ENCODE measurements at places on chromosomes 11 and 22. TPM values are rescaled to one million over a fixed set of nuclear protein-coding genes. Genes with fewer than 3 reads are reported as not detected.

- no peak for DNase-seq
Measured at GRCh38 chr22:17132112-17132511, 11.0 kb upstream of the TMEM121B start.

GRCh38 chr11:19735157-19735908 is 22.7 kb downstream of the NAV2 start:
- DNase-seq, result no peak

Gene PRR33
- not detected for total RNA-seq

DNA sequence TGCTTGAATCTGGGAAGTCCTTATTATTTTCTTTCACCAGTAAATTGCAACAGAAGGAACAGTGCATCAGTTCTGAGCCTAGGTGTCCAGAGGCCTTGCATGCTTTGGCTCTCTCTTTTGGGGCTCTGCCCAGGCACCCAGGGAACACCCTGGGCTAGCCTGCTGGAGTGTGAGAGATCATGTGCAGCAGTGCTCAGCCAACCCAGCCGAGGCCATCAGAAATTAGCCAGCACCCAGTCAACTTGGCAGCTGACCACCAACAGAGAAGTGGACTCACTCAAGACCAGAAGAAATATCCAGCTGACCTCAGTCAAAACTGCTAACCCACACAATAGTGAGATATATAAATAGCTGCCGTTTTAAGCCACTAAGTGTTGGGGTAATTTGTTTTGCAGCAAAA is 11.2 kb upstream of the P4HA3 start:
- no peak for DNase-seq

Gene SYT13
- total RNA-seq, result not detected

Gene KMT5B
- 19.0 TPM for total RNA-seq

GRCh38 chr11:20022363-20023081 is 137.8 kb downstream of the DBX1 start:
- peak; percentile 53 for DNase-seq

GRCh38 chr11:126384449-126385070 is 29.1 kb downstream of the ST3GAL4 start:
- DNase-seq, result no peak

- peak; percentile 23 for DNase-seq
Measured at GRCh38 chr22:49853981-49854831, 562 bp downstream of the ZBED4 start.

Gene TRPM5
- total RNA-seq, result not detected

- no peak for DNase-seq
Measured at GRCh38 chr11:83571302-83571701, 285.1 kb upstream of the CCDC90B start.

GRCh38 chr11:72436661-72437060 is 2.3 kb upstream of the CLPB start:
- DNase-seq, result no peak
